ENCODE measurements at places on chromosomes 13 and 19.

- DNase-seq = no peak
Measured at GRCh38 chr19:49362929-49363267, 682 bp upstream of the TEAD2 start.

DNA sequence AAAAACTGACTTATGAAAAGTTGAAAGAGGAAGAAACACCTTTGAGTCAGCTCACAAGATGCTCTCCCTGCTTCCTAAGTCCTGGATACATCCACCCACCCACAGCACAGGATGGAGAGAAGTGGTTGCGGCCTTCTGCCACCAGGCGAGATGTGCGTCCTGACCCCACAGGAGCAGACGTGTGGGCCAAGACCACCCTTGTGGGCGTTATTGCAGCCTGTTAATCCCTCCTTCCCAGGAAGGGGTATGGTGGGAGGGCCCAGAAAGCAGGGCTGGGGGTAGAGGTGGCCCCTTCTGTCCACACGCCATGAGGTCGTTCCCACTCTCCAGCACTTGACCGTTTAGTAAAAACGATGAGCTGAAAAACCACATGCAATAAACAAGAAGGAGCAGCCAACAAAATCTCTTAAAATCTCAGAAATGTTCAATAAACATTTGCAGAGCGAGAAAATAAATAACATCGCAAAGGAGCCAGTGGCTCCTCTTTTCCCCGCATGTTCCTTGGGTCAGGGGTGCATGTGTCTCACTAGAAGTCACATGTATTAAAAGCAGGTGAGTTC is 2.4 kb upstream of the AKAP8L start:
- DNase-seq = no peak

DNA sequence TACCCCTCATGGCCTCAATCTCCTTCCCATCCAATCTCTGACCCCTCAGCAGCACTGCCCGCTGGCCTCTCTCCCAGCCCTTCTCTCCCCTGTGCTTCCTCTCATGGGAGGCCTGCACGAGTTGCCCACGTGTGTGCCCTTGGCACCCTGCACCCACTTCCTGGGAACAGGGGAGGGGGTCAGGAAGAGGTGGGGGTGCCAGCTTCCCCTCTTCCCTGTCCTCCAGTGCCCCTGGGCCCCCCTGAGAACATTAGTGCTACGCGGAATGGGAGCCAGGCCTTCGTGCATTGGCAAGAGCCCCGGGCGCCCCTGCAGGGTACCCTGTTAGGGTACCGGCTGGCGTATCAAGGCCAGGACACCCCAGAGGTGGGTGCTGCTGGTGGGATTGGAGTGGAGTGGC is 19.2 kb downstream of the AXL start:
- no peak for DNase-seq

DNA sequence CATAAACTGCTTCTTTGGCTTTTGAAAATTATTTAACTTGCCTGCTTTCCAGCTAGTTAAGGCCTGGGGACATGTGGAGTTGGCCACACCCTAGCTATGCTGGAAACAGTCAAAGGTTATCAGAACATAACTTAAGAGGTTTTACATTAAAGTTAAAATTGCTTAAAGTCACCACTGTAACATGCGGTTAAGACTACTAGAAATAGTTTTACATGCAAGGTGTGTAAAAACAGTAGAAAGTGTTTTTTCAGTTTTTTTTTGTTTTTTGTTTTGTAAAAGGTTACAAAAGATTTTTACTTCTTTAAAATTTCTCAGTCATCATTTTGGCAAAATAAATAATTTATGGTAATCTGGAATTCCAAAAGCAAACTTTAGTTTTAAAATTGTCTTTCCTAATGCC is 763.1 kb downstream of the UQCRFS1 start:
- no peak for DNase-seq

Data from stimulated activated CD8-positive, alpha-beta memory T cell treated with anti-CD3 and anti-CD28 coated beads, Interleukin-7, amount 100 ng/mL, for 48 hours (primary cell).